ENCODE measurements at places on chromosomes 12 and 14.

- no peak for DNase-seq
Observed at GRCh38 chr14:94345344-94346064, 22.4 kb upstream of the SERPINA6 start.

- no peak for DNase-seq
Observed at GRCh38 chr12:128791395-128792322, 32.1 kb downstream of the SLC15A4 start.

DNA sequence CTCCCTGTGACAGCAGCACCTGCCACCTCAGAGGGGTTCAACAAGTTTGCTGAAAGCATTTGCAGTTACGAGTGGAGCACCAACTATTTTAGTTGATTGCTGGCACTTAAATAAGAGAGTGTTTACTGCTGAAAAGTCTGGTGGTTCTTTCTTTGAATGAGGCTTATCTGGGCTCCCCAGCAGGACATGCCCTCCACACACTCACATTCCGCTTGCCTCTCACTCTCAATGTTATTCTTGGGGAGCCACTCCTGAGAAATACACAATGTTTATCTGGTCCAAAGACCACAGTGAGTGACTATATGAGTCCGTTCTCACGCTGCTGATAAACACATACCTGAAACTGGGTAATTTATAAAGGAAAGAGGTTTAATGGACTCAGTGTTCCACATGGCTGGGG, 31.9 kb downstream of the NT5DC3 start:
- DNase-seq = no peak

DNA sequence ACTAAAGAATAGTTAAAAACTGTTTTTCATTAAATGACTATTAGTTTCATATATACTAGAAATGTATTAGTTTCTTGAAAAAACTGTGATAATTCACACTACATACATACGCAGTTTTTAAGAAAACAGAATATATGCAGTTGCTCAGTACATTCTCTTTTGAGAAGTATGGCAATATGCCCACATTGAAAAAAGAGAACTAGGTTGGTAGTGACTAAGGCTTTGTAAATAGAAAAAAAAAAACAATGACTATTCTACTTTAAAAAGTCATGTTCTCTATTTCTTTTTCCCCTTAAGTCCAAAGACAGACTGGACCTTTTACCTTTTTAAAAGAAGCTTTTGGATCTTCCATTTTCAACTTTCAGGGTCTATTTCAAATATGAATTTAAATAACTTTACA, 25.0 kb downstream of the SNX6 start:
- no peak for DNase-seq

DNA sequence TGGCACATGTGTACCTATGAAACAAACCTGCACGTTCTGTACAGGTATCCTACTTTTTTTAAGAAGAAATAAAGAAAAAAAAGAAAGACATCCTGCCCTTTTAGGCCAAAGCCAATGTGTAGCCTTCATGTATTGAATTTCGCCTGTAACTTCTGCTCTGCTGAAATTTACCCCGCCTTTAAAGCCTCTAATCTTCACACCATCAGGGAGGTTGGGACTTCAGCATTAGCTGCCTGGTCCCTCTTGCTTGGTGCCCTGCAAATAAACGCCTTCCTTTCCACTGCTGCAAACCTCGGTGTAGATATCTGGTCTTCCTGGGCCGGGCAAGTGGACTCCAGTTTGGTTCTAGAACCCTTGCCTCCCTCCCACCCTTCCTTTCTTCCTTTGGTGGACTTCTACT, 2.6 kb upstream of the KRT71 start:
- no peak for DNase-seq

All from activated CD4-positive, CD25-positive, alpha-beta regulatory T cell (primary cell).